ENCODE measurements at places on chromosomes 16 and 17.
A peak's percentile ranks its signal among the peaks of the same experiment; 100 is the strongest.

GRCh38 chr17:78658281-78658785 lies 81.1 kb upstream of the DNAH17 start:
- DNase-seq: peak; percentile 88

DNA sequence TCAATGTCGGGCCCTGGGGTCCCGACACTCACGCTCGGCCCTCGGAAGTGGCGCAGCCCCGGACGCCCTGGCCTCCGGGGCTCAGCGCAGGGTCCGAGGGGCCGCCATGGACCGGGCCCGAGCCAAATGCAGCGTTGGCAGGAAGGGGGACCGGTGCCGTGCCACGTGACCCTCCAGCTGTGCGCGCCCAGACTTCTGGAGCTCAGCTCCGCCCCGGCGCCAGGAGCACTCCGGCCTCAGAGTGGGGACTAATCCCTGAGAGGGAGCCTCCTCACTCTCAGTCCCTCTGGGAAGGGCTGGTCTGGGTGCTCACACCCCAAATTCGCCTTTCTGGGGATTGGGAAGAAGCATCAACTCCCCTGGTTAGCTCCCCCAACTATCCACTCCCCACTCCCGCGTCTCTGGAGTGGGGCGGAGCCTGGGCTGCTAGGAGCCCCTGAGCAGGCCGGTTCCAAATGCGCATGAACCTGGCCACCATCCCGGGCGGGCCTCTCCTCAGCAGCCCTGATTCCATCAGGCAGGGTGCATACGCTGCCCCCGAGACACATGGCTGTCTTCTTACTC lies at the start of gene B3GNT9:
B3GNT9 (minus strand) TSS at position 166 of the 564 bp plus-strand sequence. CDS start 513 bp downstream, outside the sequence.
- peak; percentile 54 for DNase-seq

GRCh38 chr17:80252871-80253270 lies 7.8 kb upstream of the RNF213 start:
- peak; percentile 12 for DNase-seq

- no peak for DNase-seq
Measured at GRCh38 chr16:56738221-56738620, 8.3 kb downstream of the NUP93 start.

GRCh38 chr16:83689385-83689831 lies 118.4 kb upstream of the HSBP1 start:
- DNase-seq: peak; percentile 97

DNA sequence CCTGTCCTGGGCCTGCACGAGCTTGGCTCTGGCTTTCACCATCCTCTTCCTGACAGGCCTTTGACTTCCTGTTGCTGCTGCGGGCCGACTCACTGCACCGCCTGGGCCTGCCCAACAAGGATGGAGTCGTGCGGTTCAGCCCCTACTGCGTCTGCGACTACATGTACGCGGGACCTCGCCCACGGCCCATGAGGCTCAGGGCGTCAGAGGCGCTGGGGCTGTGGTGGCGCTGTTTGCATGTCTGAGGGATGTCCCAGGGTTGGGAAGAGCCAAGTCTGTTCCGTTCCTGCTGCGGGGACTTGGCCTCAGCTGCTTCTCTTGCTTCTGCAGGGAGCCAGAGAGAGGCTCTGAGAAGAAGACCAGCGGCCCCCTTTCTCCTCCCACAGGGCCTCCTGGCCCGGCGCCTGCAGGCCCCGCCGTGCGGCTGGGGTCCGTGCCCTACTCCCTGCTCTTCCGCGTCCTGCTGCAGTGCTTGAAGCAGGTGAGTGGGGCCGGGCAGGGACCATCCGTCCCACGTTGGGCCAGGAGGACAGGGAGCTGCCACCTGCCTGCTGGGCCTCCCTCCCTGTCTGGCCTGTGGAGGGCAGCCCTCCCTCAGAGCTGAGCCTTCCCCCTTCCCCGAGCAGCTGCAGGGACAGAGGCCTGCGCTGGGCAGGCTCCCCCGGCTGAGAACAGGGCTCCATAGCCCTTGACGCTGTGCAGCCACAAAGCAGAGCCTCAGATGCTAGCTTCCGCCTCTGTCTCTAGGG lies 23.8 kb downstream of the TSC2 start:
- DNase-seq: no peak

DNA sequence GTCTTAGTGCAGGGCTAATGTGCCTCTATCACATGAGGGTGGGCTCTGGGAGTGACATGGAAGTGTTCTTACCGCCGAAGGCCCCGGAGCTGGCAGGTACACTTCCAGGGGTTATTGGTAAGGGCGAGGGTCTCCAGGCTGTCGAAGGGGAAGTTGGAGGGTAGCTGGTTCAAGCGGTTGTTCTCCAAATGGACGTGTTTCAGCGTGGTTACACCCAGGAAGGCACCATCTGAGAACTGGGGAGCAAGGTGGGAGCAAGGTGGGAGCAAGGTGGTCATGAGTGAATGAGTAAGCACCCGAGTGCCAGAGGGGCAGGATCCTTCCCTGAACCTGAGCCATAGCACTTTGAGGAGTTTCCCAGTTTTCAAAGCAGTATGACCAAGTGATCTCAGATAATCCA lies 3.0 kb downstream of the CHAD start:
- DNase-seq: no peak

GRCh38 chr16:71923941-71924690 lies 28.8 kb downstream of the IST1 start:
- peak; percentile 31 for DNase-seq

- DNase-seq: peak; percentile 48
Measured at GRCh38 chr17:31811101-31811500, 47.9 kb downstream of the COPRS start.

DNA sequence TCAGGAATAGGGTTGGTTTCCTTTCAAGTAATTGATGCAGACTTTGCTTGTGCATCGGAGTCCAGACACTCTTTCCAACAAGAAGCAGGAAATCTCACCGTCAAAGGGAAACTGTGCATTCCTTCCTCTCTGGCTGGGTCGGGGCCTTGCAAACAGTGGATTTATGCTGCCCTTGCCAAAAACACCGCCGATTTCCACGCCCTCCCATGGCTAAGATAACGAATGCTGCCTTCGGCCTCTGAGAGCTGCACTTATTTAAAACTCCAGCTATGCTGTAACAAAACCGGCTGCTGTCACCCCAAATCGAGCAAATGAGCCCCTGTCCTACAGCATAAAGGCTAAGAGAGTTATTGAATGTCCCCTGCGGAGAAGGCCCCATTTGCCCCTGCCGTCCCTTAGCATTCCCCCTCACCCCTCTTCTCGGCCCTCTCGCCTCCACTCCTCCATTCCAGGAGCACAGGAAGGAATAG lies 275.5 kb upstream of the IRX5 start:
- DNase-seq: peak; percentile 23

- DNase-seq: no peak
Measured at GRCh38 chr17:58250344-58251011, 12.1 kb downstream of the LPO start.

GRCh38 chr17:9971991-9972390 lies 66.9 kb upstream of the RCVRN start:
- peak; percentile 59 for DNase-seq

GRCh38 chr17:82898976-82899514 lies 59.2 kb upstream of the ZNF750 start:
- no peak for DNase-seq

- DNase-seq: no peak
Measured at GRCh38 chr17:80564545-80564944, 19.9 kb downstream of the RPTOR start.

- DNase-seq: peak; percentile 99
Measured at GRCh38 chr16:81181013-81181720, 57.3 kb upstream of the BCO1 start.

DNA sequence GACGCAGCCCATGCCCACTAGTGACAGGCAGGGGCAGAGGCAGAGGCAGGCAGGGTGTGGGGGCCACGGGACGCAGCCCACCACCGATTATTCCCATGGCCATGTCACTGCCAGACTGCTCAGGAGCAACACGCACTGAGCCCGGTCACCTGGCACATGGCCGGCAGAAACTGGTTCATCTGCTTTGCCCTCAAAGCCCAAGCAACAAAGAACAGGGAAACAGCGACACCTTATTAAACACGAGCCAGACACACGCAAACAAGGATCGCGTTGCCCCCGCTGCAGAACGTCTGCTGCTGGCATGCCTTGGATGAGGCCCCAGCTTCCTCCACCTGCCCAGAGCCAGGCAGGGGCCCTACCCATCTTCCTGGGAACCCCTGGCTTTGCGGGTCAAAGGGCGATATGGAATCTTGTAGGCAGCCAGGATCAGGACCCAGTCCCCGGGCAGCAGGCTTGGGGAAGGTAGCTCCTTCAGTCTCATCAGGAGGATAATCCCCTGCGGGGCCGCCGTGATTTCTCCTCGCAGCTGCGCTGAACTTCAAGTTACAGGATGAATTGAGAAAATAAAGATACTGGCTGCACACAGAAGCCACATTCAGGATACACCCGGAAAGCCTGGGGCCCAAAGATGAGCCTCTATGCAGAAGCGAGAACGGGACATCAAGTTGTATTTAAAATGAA lies 4.8 kb downstream of the TBC1D16 start:
- DNase-seq: no peak

DNA sequence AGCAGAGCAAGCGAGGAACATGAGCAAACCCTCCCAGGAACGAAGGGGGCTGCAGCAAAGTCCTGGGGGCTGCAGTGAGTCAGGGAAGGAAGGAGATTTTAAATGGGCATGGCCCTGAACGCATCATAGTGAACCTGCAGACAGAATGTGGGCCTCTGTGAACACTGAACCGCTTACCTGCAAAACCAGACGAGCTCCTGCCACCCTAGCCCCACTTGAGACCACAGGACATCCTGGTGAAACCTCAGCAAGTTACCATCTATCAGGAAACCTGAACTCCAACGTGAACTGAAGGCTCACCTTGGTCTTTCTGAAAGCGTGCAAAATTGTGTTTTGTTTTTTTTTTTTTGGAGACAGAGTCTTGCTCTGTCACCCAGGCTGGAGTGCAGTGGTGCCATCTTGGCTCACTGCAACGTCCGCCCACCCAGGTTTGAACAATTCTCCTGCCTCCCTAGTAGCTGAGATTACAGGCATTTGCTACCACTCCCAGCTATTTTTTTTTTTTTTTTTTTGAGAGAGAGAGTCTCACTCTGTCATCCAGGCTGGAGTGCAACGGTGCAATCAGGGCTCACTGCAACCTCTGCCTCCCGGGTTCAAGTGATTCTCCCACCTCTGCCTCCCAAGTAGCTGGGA lies 30.8 kb downstream of the FANCA start:
- no peak for DNase-seq

GRCh38 chr16:15990902-15991301 lies 41.5 kb downstream of the ABCC1 start:
- no peak for DNase-seq

GRCh38 chr17:68403122-68403521 lies 54.2 kb downstream of the WIPI1 start:
- no peak for DNase-seq

- DNase-seq: no peak
Measured at GRCh38 chr17:33015716-33016346, 24.2 kb downstream of the SPACA3 start.

GRCh38 chr16:50709061-50709684 lies 15.8 kb downstream of the NOD2 start:
- DNase-seq: no peak

DNA sequence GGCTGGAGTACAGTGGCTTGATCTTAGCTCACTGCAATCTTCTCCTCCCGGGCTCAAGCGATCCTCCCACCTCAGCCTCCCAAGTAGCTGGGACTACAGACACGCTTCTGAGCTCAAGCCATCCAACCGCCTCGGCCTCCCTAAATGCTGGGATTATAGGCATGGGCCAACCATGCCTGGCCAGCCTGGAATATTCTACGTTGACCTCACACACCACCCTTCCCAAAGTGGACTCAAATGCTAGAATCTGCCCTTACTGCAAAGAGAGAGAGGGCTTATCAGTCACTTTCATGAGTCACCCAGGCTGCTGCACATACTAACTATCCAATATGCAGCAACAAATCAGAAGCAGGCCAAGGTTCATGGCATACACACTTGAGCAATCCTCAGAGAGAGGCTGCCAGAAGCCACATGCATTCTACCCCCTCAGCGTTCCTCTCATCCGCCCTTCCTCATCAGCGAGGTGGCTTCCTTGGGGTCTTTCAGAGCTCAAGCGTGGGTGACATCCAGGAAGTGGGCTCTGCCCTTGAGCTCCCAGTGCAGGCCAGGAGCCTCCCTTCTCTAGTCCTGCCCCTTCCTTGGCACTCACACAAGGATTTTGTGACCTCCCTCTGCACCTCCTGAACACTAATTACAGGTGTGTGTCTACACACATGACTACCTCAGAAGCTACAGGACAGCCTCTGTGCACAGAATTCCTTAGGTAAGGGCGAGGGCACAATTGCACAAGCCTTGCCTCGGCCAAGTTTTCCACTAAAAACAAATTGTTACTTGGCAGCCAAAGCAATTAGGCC lies 24.8 kb upstream of the SIAH1 start:
- DNase-seq: peak; percentile 80

GRCh38 chr16:82185012-82185411 lies 15.0 kb upstream of the MPHOSPH6 start:
- no peak for DNase-seq

DNA sequence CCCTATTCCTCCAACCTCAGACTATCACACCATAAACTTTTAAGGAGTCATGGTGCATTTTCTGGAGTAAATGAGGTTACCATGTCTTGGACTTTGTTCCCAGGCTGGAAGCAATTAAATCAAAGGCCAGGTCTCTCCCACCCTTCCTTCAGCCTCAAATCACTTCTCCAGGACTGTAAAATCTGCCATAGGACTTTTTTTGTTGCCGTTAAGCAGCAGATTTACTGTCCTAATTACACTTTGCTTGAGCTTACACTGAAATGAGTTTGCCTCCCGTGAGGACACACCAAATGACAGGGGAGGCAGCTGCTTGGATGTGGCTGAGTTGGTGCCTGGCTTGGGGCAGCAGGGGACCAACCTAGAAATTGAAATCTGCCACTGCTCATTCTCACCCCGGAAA lies 14.7 kb downstream of the DCAKD start:
- DNase-seq: no peak

- DNase-seq: peak; percentile 58
Measured at GRCh38 chr16:72637306-72637705, 410.6 kb downstream of the ZFHX3 start.

DNA sequence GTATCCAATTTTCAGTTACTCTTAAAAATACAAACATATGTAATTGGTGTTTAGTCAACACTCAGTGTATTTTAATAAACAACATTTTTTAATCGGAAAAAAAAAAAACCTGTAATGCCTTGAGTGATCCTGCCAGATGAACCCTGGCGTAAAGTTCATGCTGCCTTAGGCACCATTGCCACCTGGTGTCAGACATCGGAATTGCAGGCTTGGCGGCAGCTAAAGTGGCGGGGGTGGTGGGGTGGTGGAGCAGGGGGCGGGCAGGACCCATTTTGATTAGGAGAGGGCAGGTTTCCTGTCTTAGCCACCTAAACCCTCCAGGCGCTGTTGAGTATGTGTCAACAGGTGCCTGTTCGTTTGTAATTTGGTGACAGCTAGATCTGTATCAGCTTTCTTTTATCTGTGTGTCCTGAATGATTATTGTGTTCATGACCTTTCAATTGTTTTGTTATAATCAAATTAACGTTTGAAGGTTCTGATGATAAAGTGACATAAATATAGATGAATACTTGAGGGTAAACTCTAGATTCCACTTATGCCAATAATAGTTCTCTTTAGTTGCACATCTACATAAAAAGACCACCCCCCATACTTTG lies 588.7 kb downstream of the CDH13 start:
- DNase-seq: peak; percentile 33

Measured in fibroblast of skin of back (primary cell).